NCI-H774 (cell line): ENCODE measurements at places on chromosomes 6 and 20.

GRCh38 chr6:160253714-160254113 is 4.9 kb downstream of the SLC22A2 start:
- no peak for DNase-seq

- DNase-seq = no peak
Measured at GRCh38 chr6:128397996-128398395, 122.4 kb downstream of the PTPRK start.

GRCh38 chr6:75029333-75029732 is 176.5 kb downstream of the COL12A1 start:
- no peak for DNase-seq

- DNase-seq = no peak
Measured at GRCh38 chr6:27575594-27576361, 102.9 kb upstream of the ZNF184 start.

DNA sequence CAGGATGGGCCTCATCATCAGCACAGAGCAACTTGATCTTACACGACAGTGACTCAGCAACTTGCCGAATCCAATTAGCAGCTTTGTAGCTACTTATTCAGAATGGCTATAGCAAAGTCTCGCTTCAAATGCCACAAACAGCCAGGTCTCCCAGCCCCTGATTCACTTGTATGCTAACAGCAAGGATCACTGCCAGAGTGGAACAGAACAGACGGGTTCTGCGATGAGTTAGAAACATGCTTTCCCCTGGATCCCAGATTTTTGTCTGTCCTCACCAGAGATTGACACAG is 254.4 kb downstream of the NRN1 start:
- no peak for DNase-seq

DNA sequence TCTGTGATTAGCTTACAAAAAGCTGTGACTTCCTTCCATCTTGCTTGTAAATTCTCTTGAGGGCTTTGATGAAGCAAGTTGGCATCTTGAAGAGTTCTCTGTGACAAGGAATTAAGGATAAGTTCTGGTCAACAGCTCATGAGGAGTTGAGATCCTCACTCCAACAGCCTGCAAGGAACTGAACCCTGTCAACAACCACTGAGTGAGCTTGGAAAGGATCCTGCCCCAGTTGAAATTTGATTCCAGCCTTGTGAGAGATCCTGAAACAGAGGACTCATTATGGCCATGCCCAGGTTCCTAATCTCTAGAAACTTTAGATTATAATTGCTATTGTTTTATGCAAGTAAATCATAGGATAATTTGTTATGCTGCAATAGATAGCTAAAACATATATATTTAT is 133.7 kb downstream of the PTCHD4 start:
- DNase-seq = no peak

DNA sequence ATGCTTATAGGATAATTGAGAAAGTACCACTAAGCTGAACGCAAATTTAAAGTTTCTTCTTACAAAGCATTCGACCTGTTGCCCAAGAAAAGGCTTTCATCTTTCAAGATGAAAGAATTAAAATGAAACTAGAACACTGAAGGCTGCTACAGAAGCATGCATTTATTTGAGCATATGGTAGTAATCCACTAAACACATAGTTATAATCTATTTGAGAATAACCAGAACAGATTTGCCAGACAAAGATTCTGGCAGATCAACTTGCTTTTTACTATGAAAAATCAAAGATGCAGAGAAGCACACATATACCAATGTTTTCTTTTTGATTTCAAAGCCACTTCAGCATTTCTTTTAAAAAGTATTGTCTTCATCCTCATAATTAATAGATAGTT is 412.2 kb downstream of the UTRN start:
- no peak for DNase-seq

DNA sequence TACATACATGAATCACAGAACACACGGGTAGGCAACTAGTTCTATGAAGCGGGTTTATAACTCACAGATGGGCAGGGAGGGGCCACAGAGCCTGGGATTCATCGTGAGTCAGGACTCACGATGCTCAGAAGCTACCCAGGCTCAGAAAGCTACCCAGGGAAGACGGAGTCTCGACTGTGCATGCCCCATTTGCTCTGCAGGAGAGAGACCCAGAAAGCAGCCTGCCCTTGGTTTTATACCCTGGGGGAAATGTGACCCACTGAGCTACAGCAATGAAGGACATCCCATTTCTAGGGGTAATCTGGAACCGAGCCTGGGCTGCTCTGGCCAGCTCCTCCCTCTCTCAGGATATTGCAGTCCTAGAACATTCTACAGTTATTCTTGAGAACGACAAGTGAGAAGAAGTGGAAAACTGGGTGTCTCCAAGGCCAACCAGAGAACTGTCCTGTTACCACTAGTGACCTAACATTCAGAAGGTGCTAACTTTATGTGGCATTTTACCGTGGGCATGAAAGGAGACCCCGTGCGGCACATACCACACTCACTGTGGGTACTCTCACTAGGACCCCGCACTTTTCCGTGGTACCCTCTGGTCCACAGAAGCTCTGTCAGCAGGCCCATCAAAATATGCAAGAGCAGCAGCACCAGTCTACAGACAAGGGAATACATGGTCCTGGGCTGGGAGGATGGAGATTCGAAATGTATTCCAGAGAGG is 201.9 kb upstream of the PMEPA1 start:
- no peak for DNase-seq

- DNase-seq = no peak
Measured at GRCh38 chr6:18439581-18439980, 52.4 kb downstream of the RNF144B start.

DNA sequence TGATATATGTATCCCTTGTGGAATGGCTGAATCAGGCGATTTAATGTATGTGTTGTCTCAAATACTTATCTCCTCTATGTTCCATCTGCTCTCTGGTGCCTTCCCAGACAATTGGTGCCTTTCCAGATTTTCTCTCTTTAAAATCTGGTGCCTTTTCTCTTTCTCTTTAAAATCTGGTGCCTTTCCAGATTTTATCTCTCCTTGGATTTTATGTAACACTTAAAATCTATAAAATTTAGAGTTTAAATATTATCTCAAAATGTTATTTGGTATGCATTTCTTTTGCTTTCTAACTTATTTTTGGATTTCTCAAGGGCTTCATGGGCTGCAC is 116.3 kb downstream of the KIF13A start:
- no peak for DNase-seq

DNA sequence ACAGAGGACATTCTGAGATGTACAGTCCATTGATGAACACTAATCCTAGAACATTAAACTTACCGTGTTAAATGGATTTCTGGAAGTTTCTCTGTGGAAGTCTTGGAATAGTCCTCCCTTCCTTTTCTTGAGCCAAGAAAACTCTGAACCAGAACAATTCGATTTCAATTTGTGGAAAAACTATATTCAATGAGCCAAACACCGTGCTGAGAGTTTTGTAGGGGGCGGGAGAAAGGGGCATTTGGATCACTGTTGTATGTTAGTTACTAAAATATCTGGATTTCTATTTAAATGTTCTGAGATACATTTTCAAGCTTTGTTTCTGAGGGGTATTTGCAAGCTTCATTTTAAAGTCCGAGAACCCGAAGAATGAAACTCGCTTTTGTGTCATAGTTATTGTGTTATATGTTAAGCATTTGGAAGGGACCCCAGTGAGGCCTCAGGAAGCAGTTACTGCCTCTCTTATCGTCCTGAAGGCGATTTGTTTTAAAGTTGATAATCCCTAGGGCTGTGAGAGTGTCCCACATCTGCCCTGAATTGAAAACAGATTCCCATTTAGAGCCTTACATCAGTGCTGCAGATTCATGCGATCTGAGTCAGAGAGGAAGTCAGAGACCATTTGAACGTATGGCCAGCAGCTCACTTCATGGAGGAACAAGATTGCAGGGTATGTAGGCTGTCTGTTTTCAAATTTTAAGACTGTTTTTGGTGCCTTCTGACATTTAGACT is 70.8 kb upstream of the SASH1 start:
- no peak for DNase-seq

DNA sequence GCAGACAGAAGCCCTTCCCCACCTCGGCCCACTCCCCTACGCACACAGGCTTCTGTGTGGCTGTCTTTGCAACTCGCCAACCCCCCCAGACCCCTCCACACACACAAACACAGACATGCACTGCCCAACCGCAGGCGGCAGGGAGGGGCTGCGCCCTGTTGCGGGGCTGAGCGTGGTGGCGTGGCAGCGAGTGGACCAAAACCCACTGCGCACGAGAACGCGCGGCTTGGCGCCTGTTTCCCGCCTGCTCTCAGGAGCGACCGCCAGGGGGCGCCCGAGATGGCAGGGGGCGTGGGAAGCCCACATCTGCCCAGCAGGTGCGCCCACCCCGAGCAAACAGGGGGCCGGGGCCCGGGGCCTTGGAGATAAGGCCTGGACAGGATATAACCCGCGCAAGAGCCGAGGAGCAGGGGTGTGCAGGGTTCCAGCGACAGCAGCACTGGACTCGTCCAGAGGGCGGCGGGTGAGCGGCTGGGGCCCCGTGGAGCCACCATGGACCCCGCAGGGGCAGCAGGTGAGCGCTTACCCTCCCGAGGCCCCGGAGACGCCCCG is at the start of gene RBPJL:
Gene RBPJL, plus strand, starts transcription at position 410 of the 552 bp plus-strand sequence. Its CDS starts 83 bp downstream, at position 493.
- no peak for DNase-seq

- DNase-seq = no peak
Measured at GRCh38 chr20:36862857-36863668, 12.9 kb upstream of the TLDC2 start.

GRCh38 chr20:41507436-41507835 is 110.7 kb downstream of the CHD6 start:
- no peak for DNase-seq

GRCh38 chr20:32292548-32292947 is 15.1 kb downstream of the KIF3B start:
- DNase-seq = no peak

DNA sequence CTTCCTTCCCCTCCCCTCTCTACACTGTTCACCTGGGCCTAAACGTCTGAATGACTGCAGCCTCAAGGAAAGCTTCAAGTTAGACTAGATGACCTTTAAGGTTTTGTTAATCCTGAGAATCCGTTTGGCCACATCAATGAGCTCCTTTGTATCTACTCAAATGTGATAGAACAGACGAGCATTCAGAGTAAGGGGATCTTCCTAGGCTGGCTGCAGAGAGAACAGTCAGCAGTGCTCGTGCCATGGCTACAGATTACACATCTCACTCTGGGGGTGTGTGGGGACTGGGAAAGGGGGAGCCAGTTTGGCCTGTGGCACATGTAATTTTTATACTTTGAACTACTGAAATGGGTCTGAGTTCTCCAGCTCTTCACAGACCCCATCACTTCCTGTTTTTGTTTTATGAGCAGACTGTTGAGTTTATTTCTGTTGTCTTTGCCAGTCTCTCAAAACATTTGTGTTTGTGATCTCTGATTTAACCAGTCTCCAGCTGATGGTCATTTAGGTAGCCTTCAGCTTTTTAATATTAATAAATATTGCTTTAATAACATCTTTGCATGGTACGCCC is 50.9 kb downstream of the KCNS1 start:
- no peak for DNase-seq

DNA sequence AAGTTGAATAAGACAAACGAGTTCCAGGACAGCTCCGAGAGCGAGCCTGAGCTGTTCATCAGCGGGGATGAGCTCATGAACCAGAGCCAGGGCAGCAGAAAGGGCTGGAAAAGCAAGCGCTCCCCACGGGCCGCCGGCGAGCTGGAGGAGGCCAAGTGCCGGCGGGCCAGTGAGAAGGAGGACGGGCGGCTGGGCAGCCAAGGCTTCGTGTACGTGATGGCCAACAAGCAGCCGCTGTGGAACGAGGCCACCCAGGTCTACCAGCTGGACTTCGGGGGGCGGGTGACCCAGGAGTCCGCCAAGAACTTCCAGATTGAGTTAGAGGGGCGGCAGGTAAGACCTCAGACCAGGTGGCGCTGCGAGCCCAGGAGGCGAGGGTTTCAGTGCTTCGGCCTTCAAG is 56.0 kb upstream of the TMEM181 start:
- no peak for DNase-seq

- DNase-seq = no peak
Measured at GRCh38 chr6:16018626-16019025, 110.3 kb upstream of the MYLIP start.

- no peak for DNase-seq
Measured at GRCh38 chr20:47118206-47118605, 223.6 kb downstream of the EYA2 start.

DNA sequence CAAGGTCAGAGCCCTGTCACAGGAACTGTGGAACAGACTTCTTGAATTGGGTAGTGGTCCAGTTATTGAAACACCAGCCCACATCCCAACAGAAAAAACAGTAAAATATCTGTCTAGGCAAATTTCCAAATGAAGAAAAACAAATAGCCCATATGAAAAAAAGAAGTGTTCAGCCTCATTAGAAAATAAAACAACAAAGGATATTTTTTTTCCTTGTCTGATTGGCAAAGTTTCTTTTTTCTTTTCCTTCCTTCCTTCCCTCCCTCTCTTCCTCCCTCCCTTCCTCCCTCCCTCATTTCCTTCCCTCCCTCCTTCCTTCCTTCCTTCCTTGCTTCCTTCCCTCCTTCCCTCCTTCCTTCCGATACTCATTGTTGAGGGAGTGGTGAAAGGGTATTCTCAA is 20.6 kb upstream of the RIMS4 start:
- no peak for DNase-seq

- DNase-seq = no peak
Measured at GRCh38 chr6:140061110-140062042, 686.9 kb upstream of the CITED2 start.

GRCh38 chr6:56992703-56993102 is 37.8 kb downstream of the BEND6 start:
- DNase-seq = no peak

GRCh38 chr6:776528-776931 is 83.6 kb upstream of the EXOC2 start:
- no peak for DNase-seq

- no peak for DNase-seq
Measured at GRCh38 chr20:38747495-38748096, 664 bp upstream of the ACTR5 start.

- no peak for DNase-seq
Measured at GRCh38 chr20:16708602-16709001, 21.2 kb upstream of the SNRPB2 start.

- peak; percentile 55 for DNase-seq
Measured at GRCh38 chr6:7051780-7052442, 55.9 kb upstream of the RREB1 start.

- DNase-seq = peak; percentile 78
Measured at GRCh38 chr6:138815797-138816528, 20.1 kb downstream of the ECT2L start.

GRCh38 chr6:136921381-136921935 is 643 bp upstream of the SLC35D3 start:
- DNase-seq = peak; percentile 46

- DNase-seq = no peak
Measured at GRCh38 chr20:35131934-35132333, 15.2 kb downstream of the EDEM2 start.

GRCh38 chr20:50911030-50911429 is 20.2 kb downstream of the ADNP start:
- no peak for DNase-seq
